ENCODE measurements at places on chromosomes 5 and 9.

GRCh38 chr9:111843971-111844370, 49.2 kb upstream of the SHOC1 start:
- no peak for DNase-seq

GRCh38 chr5:64682608-64683007, 7.7 kb upstream of the SHISAL2B start:
- no peak for DNase-seq

- no peak for DNase-seq
Measured at GRCh38 chr5:24998641-24999040, 353.9 kb upstream of the CDH10 start.

DNA sequence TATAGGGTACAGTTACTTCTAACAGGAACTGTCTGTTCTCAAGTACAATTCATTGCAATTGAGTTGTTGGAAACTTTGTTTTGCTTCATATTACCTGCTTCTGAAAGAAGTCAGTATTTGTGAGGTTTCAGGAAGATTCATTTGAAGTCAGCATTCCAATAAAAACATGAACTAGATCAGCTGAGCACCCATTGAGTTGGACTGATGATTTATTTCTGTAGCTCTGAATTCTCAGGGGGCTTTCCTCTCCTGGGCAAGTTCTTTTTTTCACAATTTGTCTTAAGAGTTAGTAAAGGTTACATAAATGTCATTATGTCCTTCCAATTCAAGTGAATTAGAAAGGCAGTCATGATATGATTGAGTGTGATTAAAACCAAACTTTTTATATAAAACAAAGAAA, 16.2 kb upstream of the KIF2A start:
- no peak for DNase-seq

GRCh38 chr9:101468116-101468515, 32.5 kb upstream of the ALDOB start:
- DNase-seq, result no peak

DNA sequence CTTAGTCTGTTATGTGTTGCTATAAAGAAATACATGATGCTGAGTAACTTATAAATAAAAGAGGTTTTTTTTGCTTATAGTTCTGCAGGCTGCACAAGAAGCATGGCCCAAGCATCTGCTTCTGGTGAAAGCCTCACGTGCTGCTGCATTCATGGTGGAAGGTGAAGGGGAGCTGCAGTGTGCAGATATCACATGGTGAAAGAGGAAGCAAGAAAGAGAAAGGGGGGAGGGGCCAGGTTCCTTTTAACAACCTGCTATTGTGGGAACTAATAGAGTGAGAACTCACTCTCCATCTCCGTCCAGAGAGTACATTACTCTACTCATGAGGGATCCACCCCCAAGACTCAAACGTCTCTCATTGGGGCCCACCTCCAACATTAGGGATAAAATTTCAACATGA, 12.5 kb upstream of the PARP8 start:
- DNase-seq, result no peak

DNA sequence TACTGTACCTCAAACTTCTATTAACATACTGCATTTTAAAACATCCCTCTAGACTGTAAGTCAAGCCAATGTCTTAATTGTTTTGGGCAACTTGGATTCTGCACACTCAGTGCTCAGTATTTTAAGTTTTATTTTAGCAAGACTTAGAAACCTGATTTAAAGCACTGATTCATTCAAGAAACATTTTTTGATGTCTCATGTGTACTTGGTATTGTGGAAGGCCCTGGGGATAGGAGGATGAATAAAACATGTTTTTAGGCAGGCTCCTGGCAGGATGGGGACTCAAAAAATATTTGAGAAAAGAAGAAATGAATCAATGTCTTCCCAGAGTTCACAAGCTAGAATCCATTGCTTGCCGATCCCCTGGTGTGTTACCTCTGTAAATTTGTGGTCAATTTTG, 334.0 kb upstream of the PUM3 start:
- DNase-seq, result peak; percentile 69

GRCh38 chr5:30849931-30850710, 343.4 kb upstream of the CDH6 start:
- DNase-seq, result peak; percentile 47

- no peak for DNase-seq
Measured at GRCh38 chr5:14299666-14300065, 156.5 kb downstream of the TRIO start.

- peak; percentile 50 for DNase-seq
Measured at GRCh38 chr5:77935506-77936364, 159.6 kb upstream of the TBCA start.

- DNase-seq, result no peak
Measured at GRCh38 chr5:76111477-76112174, 28.4 kb downstream of the SV2C start.

DNA sequence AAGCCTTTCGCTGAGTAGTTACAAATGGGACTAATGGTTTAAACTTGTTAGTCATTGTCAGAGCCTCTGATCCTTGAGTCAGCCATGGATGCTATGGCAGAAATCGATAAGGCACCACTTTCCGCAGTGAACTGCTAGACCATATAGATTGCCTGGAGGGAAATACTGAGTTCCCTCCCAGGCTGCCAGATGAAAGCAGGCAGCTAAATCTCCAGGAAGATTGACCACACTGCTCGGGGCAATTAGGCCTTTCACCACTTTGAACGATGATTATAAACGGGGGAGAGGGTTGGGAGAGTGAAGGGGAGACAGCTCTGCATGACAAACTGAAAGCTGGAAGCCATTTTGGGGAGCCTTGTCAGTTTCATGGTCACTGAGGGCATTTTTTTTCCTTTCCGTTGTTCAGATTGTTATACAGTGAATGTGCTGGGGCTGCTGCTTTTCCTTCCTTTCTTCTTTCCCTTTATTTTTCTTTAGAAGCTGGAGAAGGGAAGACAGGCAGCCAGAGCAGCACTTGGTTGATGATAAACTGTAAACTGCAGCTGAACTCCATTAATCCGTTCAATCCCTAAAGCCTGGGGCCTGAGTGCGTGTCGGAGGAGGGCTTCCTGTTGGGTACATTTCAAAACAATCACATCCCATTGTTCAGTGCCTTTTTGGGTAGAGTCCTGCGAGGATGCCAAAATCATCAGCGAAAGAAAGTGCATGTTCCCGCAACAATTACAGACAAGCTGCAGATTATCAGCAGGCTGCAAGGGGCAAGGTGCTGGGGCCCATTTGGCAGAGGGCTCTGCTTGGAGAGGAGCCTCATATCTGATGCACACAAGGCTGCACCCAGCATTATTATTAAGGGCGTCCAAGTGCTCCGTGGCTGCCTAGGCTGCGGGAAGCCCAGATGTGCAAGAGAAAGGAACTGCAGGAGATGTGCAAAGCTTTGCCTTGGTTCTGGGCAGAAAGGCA, 308.4 kb downstream of the PSAT1 start:
- DNase-seq, result no peak

DNA sequence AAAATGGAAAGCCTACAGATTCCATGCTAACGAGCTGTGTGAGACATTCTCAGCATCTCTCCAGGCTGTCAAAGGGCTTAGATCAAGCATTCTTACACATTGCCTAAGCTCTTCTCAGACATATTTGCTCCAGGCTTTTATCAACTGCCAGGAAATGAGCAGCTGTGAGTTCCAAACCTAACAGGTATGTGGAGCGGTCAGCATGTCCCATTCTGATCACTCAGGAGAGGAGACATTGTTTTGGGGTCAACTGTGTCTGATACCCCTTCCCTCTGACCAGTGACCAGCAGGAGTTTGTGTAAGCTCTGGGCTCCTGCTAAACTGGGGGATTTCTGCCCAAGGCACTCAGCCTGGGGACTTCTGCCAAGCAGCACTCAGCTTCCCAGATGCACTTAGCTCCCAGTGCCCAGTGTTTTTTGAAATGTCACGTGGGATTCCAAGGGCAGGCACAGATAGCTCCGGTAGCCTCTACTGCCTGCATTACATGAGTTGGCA, 229.1 kb downstream of the SEC61B start:
- peak; percentile 22 for DNase-seq

- DNase-seq, result peak; percentile 89
Measured at GRCh38 chr5:38468202-38468673, 88.2 kb downstream of the LIFR start.

DNA sequence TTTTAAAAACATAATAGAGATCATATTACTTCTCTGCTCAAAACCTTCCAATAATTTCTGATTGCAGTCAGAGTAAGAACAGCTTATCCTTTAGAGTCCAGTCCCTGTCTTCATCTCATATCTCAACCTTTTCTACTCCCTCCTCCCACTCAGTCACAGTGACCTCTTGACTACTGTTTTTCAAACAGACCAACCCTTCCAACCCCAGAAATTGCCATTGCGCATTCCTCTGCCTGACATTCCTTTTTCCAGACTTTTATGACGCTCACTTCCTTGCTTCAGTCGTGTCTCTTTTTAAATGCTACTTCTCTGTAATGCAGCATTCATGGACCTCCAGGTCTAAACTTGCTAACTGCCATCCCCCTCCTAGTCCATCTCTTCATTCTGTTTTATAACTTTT, 800.5 kb downstream of the BRINP1 start:
- DNase-seq, result no peak

DNA sequence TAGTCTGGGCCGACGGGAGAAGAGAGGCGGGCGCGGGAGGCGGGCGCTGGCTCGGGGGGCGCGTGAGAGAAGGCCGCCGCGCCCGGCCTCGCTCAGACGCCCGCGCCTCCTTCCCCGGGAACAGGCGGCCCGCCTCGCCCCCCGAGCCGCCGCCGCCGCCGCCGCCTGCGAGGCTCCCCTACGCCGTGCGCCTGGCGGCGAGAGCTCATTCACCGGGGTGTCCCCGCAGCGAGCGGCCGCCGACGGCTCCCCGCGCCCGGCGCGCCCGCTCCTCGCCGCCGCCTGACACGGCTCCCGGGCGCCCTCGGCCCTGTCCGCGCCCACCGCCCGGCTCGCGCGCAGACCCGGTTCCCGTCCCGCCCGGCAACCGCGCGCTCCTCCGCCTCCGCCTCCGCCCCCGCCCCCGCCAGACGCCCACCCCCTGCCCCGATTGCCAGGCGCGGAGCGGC, at the start of gene GNAQ:
GNAQ (minus strand) TSS at position 368 of the 449 bp plus-strand sequence. CDS start 576 bp downstream, outside the sequence.
- no peak for DNase-seq

DNA sequence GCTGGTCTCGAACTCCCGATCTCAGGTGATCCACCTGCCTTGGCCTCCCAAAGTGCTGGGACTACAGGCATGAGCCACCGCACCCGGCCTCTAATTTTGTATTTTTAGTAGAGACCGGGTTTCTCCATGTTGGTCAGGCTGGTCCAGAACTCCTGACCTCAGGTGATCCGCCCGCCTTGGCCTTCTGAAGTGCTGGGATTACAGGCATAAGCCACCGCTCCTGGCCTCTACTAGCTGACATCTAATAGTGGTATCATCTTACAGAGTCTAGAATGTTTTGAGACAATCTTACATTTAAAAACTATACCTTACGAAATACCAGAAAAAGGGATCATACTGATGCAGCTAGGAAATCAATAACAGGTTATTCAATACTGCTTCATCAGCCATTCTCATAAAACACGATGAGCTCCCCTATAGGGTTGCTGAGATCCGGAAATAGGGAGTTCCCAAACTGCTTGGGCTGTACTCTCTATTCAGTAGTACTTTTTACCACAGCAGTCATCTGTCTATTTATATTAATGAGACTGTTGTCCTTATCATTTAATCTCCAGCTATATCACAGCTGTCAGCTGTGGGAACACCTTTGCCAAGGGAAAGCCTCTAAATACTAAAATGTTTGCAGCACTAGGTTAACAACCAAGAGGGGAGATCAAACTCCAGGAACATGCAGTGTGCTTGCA, 8.1 kb upstream of the UBE2D2 start:
- DNase-seq, result no peak

DNA sequence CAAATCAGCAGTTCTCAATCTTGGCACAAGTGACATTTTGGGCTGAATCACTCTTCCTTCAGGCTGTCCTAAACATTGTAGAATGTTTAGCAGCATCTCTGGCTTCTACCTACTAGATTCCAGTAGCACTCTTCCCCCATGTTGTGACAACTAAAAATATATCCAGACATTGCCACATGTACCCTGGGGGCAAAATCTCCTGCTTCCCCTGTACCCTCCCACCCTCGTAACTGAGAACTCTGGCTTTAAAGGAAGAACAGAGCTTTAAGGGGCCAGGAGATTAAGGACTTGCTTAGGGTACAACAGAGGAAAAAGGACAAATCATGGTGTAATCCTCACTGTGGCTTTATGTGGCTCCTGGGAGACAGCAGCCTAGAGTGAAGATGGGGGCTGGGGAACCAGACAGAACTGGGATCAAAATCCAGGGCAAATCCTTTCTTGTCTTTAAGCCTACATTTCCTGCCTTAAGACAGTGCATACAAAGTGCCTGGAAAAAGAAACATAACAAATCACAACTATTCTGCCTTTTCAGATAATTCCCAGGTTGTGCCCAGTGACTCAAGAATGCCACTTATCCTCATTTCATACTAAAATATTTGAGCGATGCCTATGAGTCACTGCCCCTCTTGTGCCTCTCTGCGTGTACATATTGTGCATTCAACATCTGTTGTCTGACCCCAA, 109.3 kb downstream of the DAPK1 start:
- peak; percentile 76 for DNase-seq

- peak; percentile 25 for DNase-seq
Measured at GRCh38 chr9:7172154-7173115, 414.7 kb downstream of the KDM4C start.

GRCh38 chr5:52073993-52074689, 690.9 kb downstream of the ISL1 start:
- no peak for DNase-seq

GRCh38 chr9:89154218-89154617, 24.4 kb downstream of the SHC3 start:
- DNase-seq, result no peak

- DNase-seq, result peak; percentile 81
Measured at GRCh38 chr5:73591102-73591695, 25.7 kb downstream of the UTP15 start.

DNA sequence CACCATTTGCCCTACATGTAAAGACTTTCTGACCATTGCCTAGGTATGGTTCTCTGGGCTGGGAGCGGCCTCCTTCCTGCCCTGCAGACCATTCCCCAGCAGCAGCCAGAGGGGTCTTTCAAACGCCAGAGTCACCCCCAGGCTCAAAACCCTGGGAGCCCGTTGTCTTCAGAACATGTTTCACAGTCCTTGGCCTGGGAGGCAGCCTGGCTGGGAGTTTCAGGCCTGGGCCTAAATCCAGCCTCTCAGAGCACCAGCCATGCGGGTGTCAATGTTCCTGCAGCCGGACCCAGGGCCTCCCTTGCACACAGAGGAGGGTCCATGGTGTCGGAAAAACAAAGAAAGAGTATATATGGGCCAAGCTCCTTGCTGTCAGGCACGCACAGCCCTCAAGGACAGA, 145.2 kb upstream of the FOXD4L5 start:
- no peak for DNase-seq

- no peak for DNase-seq
Measured at GRCh38 chr9:91549177-91549576, 125.5 kb upstream of the NFIL3 start.

DNA sequence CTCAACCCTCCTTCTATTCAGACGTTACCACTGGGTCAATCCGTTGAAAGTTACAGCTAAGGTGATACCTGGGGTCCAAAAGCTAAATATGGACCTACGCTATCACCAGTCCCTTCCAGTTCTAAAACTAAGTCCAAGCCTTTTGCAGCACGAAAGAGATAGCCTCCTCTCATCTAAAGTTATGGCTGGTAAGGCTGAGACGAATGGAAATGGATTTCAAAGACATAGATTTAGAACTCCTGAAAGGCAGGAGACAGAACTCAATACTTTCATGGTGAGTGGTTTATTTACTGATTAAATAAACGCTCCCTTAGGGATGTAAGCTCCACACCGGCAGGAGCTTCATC, 751 bp upstream of the RIC1 start:
- DNase-seq, result no peak

Data from fibroblast of skin of abdomen (primary cell).